ENCODE measurements at places on chromosomes 12 and 14.
A peak's percentile ranks its signal among the peaks of the same experiment; 100 is the strongest.

DNA sequence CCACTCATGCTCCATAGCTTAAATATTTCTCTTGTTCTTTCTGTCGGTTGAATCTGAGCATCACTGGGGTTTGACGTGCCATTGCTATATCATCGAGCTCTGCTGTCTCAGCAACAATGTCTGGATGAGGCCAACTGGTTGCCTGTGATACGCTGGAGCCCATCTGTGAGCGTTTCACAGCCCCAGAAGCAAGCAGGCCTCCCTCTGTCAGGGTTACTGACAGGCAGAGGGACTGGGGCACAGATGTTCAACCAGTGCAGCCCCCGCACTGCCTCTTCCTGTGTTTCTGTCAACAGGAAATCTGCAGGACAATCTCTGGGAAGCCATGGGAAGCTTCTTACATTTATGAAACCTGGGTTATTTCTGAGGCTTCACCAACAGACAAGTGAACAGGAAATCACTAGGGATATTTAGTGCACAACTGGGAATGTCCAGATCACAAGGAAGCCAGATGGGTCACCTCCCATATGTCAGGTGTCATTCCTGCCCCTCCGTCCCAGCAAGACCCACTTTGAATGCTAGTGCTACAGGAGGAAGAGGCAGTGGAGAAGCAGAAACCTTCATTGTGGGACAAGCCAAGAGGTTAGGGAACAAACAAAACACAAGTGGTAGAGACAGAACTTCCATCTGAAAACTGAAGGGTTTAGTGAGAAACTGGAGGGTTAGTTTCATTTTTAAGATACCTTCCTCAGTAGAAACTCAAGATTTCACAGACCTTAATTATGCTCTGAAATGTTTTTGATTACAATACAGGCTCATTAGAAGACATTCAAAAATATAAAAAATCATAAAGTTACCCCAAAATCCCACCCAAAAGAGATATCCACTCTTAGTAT, 24.1 kb downstream of the DMAC2L start:
- no peak for DNase-seq

DNA sequence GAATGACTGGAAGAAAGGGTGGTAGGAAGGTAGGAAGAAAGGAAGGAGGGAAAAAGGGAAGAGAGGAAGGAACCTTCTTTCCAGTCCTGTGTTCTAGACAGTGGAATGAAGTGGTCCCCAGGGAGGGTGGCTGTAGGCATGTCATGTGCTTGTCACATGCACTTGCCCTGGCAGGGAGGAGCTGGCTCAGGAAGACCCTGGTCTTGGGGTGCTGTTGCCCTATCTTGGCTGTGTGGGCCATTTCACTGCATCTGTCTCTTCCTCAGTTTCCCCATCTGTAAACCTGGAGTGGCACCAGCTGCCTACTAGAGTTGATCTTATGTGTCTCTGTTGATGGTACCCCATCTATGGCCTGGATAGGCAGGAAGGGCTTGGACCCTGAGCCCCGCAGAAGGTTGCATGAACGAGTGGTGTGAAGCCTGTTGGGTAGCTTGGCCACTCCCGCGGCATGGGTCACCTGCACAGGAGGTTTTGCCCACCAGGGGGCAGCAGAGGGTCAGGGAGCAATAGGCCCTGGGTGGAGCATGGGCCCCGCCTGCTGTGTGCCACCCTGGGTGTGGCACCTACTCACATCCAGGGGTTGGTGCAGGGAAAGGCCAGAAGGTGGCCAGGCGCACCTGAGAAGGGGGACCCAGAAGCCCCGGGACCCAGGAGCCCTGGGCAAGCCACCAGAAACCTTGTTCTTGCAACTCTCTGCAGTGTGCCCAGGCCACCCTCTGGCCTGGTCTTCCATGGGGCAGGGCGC, 25.1 kb downstream of the MEG3 start:
- peak; percentile 77 for DNase-seq

- no peak for DNase-seq
These were observed 489 bp downstream of the CEP290 start for GRCh38 chr12:88141425-88141773.

GRCh38 chr12:116365606-116366455, 88.3 kb upstream of the MED13L start:
- DNase-seq: no peak

DNA sequence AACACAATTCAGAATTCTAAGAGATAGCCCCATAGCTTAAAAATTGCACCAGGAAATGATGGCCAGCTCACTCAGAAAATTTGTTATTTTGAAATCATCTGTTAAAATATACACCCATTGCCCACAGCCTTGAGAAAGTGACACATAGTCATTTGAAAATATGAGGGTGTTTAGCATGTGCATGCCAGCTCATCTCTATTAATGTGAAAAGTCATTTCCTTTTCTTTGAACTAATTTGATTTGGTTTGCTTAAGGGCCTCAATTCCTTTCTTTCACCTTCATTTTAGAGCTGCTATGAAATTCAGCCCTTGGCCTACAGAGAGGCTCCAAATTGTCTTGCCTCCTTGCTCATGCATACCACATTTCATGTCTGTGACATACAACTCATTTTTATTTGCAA, 241.4 kb downstream of the PHLDA1 start:
- no peak for DNase-seq

- DNase-seq: no peak
These were observed 384.2 kb downstream of the ZFP36L1 start for GRCh38 chr14:68408680-68409079.

GRCh38 chr14:96056509-96057422, 17.6 kb downstream of the C14orf132 start:
- no peak for DNase-seq

GRCh38 chr14:50311337-50311971, 575 bp downstream of the L2HGDH start:
- DNase-seq: no peak

- no peak for DNase-seq
These were observed 3.4 kb downstream of the ASCL1 start for GRCh38 chr12:102960766-102961465.

GRCh38 chr14:29529418-29529817, 398.2 kb downstream of the PRKD1 start:
- no peak for DNase-seq

DNA sequence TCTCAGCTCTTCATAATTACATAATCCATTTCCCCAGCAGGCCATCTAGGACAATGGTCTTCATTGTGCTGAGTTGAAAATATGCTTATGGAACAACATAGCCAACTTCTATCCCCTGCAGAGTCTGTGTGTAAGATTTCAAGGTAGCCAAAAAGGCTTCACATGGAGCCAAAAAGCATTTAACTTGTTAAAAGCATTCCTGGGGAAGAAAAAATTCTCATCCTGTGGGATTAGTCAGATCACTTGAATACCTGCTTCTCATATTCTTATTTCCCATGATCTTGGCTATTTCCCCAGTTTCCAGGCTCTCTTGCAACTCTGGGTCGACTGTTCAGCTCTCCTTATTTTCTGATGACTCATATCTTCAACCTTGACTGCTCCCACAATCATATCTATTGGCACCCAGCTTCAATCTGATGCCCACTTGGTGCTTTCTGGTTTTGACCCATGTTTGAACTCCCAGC, 178.9 kb downstream of the KLHL28 start:
- DNase-seq: no peak

DNA sequence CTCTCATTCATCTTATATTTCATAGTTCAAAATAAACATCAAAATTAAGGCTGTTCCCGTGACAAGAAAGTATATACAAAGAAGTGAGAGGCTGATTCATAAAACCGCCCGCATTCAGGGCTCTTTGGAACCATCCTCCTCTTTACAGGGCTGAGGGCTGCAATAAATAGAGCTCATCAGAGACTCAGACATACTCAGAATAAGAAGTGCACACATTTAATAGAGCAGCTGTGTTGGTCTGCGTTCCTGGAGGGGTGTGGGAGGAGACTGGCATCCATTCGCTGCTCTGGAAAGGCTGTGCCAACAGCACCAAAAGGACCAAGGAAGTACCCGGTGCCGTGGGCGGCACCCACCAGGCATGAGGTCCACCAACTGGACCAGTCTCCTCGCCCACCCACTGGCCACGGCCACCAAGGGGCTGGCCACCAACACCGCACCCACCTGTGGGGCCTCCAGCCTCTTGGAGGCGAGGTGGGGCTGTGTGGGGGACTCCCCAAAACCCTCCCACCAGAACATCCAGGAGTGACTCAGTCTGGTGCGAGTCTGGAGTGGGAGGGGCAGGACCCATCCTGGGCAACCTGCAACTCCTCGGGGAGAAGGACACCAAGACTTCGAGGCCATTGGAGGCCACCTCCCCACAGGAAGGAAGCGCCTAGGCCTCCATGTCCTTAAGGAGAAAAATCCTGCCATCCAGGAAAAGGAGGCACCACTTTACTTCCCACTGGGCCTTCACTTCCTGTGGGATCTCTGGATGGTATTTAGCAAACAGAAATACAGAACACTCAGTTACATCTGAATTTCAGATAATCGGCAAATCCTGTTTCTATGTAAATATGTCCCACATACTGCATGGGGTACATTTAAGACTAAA, 32.7 kb downstream of the VCPKMT start:
- DNase-seq: peak; percentile 39

GRCh38 chr12:52741375-52742195, 35.6 kb downstream of the KRT76 start:
- peak; percentile 63 for DNase-seq

DNA sequence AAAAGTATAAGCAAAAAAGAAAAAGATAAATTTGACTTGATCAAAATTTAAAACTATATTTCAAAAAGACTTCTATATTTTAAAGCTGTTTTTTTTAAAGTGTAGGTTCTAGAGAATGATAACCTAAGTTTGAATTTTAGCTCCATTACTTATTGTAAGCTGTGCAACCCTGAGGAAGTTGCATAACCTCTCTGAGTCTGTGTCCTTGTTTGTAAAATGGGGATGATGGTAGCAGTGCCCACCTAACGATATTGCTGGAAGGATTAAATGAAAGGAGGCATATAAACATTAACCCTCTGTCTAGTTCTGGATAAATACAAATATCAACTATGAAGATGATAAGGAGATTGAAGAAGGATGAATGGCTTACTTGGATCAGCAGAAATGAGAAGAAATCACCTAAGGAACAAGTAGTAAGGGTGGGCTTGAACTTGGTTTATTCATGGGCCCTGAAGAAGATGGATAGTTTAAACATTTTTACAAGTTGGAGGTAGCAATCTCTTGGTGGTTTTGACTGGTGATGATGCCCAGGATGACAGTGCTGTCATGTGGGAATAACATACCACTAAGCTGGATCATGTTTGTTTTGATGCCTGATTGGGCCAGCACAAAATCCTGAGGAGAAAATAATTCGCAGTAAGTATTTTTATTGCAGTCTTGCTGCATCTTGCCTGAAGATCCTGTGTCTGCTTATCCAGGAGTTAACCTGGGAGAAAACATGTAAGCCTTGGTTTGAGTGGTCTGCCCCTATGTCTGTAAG, 35.0 kb downstream of the TXNRD1 start:
- no peak for DNase-seq

DNA sequence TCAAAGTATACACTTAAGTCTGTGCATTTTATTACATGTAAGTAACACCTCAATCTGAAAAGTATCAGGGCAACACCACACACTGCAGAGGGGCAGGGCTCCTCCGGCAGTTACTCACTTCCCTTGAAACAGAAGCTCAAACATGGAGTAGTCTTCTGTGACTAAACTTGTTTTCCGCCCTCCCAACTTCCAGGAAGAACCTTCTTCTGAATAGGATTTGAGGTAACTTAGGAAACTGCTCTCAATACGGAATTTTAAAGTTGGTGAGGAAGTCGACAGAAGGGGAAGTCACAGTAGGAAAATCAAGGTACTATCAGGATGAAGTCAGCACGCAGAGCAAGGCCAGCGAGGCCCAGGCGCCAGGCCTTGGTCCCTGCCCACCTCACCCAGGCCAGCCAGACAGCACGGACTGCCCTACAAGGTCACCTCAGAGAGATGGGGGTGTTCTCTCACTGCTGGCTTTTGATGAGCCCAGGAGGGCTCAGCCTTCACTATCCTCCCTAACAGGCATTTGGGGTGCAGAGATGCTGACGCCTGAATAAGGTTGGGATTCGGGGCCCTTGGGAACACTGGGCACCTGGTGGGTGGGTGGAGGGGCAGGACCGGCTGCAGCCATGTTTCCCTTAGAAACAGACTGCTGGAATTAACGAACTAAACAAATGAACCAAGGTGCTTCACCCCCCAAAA, 5.8 kb downstream of the ANKRD9 start:
- no peak for DNase-seq

- peak; percentile 25 for DNase-seq
These were observed 150.3 kb downstream of the TGFB3 start for GRCh38 chr14:75831455-75831854.

- DNase-seq: no peak
These were observed 34.2 kb upstream of the LRP1-AS start for GRCh38 chr12:57181561-57182155.

- no peak for DNase-seq
These were observed 91.7 kb upstream of the SEL1L start for GRCh38 chr14:81625343-81625742.

GRCh38 chr14:26276757-26277156, 321.1 kb downstream of the NOVA1 start:
- no peak for DNase-seq

GRCh38 chr12:123099560-123100192, 51.2 kb downstream of the PITPNM2 start:
- no peak for DNase-seq

DNA sequence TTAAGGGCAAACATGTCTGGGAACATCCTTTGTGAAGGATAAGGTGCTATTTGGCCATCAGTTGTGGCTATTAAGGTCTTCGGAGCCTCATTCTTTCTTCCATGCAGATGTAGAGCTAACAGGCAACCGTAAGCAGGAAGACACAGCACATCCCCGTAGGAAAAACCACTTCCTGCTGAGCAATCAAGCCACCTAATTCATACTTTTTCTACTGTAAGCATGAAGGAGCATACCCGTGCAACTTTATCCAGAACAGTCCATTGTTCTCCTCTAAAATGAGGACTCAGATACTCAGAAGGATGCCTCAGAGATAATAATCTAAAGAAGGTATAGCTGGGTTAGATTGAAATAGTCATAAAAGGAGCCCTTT, 232.0 kb downstream of the PPM1H start:
- DNase-seq: no peak

GRCh38 chr12:91222746-91223145, 40.1 kb upstream of the DCN start:
- DNase-seq: no peak

- DNase-seq: no peak
These were observed 35.6 kb downstream of the A2M start for GRCh38 chr12:9079883-9080675.

- DNase-seq: no peak
These were observed 2.5 kb downstream of the OR6C2 start for GRCh38 chr12:55446326-55446725.
